ENCODE measurements at places on chromosomes 12 and 14.

- DNase-seq, result no peak
These were observed 81.2 kb downstream of the SPPL3 start for GRCh38 chr12:120822832-120823503.

GRCh38 chr14:96663491-96664067 is 133.6 kb upstream of the VRK1 start:
- DNase-seq, result no peak

- no peak for DNase-seq
These were observed 42.5 kb downstream of the LMO3 start for GRCh38 chr12:16563504-16563903.

DNA sequence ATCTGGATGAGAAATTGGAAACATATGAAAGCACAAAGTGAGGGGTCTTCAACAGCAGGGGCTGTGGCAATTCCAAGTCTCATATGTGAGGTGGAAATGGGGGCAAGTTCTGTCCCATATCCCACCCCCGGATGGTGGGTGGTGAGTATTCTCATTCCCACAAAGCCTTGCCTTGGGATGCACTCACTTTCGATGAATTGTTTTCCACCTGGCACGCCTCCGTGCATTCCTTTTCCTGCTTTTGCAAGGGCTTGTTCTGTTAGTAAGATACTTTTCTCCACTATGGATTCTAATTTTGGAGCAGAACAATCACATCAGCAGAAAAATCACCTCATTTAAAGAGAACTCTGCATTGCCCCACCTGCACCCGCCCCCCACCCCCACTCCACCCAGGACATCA is 3.1 kb downstream of the LACRT start:
- DNase-seq, result no peak

DNA sequence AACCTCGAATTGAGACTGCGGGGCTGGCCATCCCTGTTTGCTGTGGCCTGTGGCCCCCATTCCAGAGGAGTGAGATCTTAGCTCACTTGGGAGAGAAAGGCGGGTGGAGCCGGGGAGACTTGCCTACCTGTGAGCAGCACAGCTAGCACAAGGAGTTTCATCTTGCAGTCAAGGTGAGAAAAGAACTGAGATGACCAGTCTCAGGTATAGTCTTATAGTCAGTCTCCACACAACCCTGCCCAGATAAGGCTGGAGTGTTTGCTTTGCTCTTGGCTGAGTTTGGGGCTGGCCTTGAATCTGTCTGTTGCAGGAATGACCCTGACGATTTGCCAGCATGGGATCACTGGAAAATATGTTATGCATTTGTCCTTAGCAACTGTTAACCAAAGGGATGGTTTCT is at the start of gene PLA2G1B:
PLA2G1B (minus strand) TSS at position 187 of the 400 bp plus-strand sequence; CDS start at position 161, 26 bp downstream.
- DNase-seq, result no peak

- no peak for DNase-seq
These were observed 149.2 kb downstream of the MSRB3 start for GRCh38 chr12:65427646-65428045.

- no peak for DNase-seq
These were observed 82.9 kb upstream of the MAP1LC3B2 start for GRCh38 chr12:116476227-116476822.

DNA sequence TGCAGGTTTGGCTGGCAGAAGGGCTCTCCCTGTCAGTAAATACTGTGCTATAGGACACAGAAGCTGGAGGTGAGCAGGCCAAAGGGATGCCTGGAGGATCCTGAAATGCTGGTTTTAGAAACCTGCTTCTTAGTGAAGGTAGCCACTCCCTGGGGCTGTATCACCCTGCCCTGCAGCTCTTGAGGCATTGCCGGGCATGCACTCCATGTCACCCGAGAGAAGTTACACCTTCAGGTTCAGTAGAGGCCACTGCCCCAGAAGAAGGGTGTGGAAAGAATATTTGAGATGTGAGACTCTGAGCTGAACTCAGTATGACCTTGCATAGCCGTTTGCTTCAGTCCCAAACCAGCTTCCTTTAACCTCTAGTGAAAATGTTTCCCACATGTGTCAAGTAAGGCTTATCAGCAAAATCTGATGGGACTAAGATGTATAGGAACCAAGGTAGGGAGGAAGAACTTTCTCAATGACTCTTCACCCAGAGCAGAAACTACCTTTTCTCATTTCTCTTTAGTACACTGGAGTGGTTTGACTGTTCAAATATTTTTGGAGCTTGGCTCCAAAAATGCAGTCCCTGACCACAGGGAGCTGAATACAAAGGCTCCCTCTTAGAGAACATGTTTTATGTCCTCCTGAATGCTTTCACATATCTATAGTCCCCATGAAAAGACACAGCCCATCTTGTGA is 164.5 kb upstream of the DYRK2 start:
- DNase-seq, result no peak

DNA sequence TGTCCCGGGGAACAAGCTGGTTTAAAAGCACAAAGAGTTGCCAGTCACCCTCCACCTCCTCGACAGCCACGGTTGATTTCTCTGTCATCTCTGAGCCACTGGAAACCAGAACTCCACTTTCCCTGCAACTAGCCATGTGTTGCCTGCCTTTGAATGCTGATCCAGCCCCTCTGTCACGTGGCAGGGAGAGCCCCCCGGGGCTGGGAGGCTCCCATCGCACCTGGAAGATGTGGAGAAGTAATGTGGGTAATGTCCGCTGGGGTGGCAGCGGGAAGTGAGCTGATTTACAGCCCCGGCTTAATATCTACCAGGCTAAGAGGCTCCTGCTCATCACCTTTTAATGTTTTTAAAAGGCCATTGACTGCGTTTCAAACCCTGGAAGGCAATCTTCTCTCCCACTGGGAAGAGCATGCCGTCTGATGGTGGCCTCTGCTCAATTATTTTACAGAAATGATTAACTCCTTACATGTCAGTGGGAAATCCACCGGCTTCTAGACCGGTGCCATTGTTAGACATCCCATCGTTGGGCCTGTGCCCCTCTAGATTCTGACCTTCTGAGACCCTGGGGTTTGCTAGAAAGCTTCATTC is 7.4 kb downstream of the PRIMA1 start:
- DNase-seq, result no peak

DNA sequence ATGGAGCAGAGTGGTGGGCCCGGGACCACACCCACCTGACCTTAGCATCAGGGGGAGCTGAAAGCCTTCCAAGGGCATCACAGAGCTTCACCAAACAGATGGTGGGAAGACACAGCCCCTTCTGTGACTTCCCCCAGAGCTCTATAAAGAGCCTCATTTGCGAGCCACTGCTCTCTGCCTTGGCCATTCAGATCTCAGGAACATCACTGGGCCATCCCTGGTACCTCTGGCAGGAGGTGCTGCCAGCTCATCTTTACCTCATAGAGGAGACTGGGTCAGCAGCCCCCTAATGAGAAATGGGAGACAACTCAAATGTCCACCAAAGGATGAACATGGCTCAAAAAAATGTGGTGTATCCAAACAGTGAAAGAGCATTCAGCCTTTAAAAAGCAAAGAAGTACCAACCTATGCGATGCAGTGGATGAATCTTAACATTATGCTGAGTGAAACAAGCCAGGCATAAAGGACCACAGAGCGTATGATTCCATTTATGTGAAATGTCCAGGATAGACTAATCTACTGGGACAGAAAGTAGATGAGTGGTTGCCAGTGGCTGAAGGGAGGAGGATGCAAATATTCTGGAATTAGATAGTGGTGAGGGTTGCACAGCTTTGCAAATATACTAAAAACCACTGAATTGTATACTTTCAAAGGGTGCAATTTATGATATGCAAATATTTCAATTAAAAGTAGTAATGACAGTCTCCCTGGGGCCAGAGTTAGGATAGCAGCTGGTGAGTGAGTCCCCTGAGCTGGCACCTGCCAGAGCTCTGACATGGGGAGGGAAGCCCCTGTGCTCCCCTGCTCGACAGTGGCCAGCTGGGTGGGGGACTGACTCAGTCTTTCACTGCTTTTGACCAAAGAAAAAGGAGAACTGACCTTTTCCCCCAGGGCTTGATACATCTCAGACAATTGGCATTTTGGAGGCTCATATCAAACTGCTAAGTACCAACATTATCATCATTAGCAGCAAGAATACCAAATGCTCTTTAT is 116.6 kb downstream of the GCH1 start:
- DNase-seq, result no peak

DNA sequence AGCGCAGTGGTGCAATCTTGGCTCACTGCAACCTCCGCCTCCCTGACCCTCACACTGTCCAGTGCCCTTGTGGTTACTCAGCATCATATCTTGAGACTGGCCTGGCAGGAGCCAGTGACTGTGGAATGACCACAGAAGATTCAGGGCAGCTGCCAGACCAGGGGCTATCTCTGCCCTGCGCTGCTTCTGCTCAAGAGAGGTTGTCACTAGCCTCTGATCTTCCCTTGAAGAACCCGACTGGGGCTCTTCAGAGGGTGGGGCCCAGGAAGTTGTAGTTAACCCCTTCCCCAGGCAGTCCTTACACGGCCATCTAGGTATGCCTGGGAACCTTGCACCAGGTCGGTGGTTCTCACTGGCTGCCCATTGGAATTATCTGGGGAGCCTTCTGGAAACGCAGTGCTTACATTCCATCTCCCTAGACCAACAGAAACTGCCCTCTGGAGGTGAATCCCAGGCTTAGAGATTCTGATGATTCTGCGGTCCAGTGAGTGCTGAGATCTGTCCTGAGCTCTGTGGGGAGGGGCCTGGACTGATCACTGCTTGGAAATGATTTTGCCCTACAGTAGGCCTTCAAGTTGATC is 41.4 kb downstream of the PLEKHG3 start:
- no peak for DNase-seq

DNA sequence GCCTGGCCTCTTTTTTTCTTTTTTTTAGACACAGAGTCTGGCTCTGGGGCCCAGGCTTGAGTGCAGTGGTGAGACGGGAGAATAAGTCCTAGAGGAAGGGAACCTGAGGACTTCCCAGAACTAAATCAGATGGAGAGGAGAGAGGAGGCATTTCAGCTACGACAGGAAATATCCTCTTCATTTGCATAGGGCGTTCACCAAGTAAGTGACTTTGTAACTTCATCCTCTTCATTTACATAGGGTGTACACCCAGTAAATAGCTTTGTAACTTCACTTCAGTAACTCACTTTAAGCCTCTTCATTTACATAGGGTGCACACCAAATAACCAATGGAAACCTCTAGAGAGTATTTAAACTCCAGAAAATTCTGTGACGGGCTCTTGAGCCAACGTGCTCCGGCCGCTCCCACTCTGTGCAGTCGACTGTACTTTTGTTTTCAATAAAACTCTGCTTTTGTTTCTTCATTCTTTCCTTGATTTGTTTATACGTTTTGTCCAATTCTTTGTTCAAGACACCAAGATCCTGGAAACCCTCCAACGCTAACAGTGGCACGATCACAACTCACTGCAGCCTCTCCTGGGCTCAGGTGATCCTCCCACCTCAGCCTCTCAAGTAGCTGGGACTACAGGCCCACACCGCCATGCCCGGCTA is 21.4 kb upstream of the ANKRD9 start:
- no peak for DNase-seq

GRCh38 chr12:30166006-30166795 is 382.5 kb upstream of the TMTC1 start:
- no peak for DNase-seq

DNA sequence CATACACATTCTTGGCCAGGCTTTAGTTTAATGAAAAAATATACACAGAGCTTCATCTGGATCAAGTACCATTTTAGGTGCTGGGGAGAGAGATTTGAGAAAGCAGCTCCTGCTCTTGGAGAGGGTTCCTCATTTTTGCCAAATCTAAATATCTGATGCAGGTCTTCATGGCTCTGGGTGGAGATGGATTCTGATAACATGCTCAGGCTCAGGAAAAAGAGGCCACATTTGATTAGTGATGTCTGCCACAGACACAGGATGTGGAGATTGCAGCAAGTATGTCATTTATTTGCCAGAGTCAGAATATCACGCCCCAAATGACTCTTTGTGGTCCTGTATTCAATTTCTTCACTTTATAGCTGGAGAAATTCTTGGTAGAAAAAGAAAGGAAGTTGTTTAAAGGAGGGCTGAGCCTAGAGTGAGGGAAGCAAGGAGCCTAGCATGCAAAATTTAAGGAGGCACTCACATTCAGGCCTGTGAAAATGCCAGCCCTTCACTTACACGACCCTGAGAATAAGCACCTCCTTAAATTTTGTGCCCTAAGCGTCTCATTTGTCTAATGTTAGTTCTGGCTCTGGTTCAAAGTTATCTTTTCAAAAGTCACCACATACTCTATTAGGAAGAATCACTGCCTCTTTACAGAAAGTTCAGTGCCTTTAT is 492.9 kb upstream of the TBX3 start:
- no peak for DNase-seq

DNA sequence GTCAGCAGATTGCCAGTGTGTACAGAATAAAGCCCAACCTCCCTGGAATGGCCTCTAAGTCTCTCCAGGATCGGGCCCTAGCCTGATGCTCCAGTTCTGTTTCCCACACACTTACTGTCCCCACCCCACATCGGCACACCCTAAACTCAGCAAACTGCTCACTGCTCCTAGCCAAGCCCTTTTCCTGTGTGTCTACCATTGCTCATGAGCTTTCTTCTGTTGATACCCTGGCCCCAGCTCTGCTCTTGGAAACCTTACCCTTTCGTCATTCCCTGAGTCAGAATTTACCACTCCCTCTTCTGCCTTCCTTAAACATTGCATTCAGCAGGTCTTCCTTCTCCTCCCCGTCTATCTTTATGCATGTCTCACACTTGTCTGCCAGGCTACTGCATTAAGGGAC is 158.9 kb downstream of the TMX1 start:
- DNase-seq, result no peak

DNA sequence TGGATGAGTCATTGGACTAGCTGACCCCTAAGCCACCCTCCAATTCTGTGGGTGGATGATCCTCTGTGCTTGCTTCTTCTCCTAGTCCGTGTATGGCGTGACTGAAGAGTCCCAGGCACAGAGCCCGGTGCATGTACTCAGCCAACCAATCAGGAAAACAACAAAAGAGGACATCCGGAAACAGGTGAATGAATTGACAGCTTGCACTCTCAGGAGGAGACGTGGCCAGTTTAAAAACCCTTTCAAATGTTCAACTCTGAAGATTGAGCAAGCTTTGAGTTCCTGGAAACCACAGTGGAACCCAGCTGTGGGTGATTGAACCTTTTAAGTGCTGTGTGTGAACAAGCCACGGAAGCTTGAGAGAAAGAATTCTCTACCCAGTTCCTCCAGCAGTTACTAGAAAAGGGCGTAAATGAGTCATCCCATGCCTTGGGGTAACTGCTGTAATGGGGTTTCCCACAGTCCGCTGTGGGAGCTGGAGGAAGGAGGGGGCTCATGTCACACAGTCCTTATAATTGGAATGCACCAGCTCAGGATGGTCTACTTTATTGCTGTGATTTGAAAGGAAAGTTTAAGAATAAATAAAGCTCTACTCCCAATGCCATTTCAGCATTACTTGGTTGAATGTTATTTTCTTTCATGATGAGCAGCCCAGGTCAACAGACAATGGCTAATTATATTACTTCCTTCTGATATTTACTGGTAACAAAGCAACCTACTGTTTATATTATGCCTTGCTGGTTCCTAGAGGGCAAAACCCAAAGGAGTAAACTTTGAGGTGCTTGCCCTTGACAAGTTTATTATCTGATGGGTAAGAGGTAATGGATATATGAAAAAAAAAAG is 417.0 kb downstream of the DPF3 start:
- peak; percentile 66 for DNase-seq

GRCh38 chr14:101630056-101630965 is 69.0 kb downstream of the DIO3 start:
- no peak for DNase-seq
